ENCODE measurements at places on chromosomes 2 and 18.

GRCh38 chr2:120613742-120614571, 121.7 kb upstream of the GLI2 start:
- DNase-seq, result no peak

- DNase-seq, result no peak
Measured at GRCh38 chr2:191626497-191627151, 51.3 kb upstream of the NABP1 start.

- DNase-seq, result no peak
Measured at GRCh38 chr18:29823671-29824070, 1218.9 kb downstream of the DSC3 start.

- DNase-seq, result no peak
Measured at GRCh38 chr2:187313831-187314230, 134.2 kb downstream of the CALCRL start.

GRCh38 chr2:210562091-210562490, 5.7 kb downstream of the CPS1 start:
- no peak for DNase-seq

DNA sequence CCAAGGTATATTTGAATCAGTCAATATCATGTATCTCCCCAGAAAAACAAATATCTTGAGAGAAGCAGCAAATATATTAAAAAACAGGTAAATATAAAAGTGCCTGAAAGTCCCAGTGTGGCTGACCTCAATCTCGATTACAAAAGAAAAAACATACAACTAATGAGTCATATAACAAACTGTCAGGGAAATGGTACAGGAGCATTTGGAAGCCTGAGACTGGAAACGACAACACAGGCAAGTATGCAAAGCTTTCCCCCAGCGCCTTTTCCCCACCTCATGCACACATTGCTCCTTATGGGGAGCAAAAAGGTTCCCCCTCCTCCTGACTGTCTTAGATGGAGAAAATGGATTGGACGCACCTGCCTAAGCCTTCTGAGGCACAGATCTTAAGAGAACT, 230.7 kb downstream of the TMX3 start:
- DNase-seq, result no peak

- DNase-seq, result no peak
Measured at GRCh38 chr2:161414042-161415033, 1.8 kb upstream of the TBR1 start.

GRCh38 chr2:25129901-25130520, 38.4 kb downstream of the POMC start:
- no peak for DNase-seq

- DNase-seq, result no peak
Measured at GRCh38 chr2:104434318-104434792, 419.6 kb upstream of the POU3F3 start.

GRCh38 chr2:118165595-118165994, 77.3 kb downstream of the INSIG2 start:
- no peak for DNase-seq

DNA sequence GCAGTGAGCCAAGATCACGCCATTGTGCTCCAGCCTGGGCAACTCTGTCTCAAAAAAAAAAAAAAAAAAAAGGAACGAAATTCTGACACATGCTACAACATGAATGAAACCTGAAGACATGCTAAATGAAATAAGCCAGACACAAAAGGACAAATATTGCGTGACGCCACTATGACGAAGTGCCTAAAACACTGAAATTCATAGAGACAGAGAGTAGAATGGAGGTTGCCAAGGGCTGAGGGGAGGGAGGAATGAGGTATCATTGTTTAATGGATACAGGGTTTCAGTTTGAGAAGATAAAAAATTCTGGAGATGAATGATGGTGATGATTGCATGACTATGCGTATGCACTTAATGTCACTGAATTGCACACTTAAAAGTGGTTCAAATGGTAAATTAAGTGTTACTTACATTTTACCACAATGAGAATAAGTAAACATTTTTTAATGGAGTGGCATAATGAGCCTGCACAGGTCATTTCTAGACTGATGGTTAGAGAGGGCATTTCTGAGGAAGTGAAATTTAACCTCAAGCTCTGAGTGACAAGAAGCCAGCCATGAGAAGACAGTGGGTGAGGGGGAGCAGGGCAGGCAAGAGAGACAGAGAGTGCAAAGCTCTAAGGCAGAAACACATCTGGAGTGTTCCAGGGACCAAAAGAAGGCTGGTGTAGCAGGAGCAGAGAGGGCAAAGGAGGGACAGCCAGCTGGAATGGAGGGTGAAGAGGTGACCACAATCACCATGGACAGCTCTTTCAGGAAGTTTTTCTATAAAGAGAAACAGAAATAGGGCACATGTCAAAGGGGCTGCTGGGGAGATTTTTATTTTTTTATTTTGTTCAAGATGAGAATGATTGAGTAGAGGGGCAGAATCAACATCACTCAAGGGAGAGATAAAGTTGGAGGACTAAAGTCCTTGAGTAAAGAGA, 20.6 kb upstream of the EXOC6B start:
- no peak for DNase-seq
